ENCODE measurements at places on chromosomes 1 and 21.

GRCh38 chr1:248755517-248755916 lies at the start of gene LYPD8:
TSS of gene LYPD8 (minus strand) at chr1:248755759. CDS start at chr1:248751081, 4,678 bp downstream.
- DNase-seq, result no peak

DNA sequence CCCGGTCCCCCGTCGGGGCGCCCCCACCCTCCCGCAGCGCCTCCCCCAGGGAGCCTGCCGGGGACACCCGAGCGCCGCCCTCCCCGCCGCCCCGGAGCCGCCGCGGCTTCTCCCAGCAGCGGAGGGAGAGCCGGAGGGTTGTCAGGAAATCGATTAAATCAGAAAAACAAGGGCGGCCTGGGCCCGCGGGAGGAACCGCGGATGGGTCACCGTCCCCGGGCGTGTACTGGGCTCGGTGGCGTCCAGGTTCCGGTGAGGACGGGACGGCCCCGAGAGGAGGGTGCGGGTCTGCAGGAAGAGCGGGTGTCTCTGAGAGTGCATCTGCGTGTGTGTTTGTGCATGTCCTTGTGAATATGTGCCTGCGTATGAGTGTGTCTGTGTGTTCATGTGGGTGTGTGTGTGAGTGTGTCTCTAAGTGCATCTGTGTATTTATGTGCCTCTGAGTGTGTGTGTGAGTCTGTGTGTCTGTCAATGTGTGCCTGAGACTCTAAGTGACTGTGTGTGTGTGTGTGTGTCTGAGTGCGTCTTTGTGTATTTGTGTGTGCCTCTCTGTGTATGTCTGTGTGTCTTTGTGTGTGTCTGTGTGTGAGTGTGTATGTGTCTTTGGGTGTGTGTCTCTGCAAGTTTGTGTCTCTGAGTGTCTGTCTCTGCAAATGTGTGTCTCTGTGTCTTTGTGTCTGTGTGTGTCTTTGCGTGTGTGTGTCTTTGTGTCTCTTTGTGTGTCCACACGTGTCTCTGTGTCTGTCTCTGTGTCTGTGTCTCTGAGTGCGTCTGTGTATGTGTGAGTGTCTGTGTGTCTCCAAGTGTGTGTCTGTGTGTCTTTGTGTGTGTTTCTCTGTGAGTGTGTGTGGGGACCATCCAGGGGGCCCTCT lies 1.1 kb downstream of the SPSB1 start:
- peak; percentile 23 for DNase-seq

DNA sequence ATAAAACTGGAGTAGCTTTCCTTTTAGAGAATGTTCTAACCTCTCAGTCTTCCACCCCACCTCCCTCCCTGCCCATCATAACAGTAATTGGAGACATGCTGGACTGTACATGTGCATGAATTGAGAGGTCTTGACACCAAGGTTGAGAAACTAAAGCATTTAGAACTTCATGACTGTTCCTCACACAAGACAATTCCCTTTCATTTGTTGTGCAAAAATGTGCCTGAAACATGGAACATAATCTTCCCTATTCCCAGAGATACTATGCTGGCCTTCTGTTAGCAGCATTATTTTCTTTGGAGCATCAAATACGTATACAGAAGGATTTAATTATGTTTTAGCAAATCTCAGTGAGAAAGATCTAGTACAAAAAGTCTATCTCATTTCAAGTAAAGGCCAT lies 97.5 kb upstream of the KCNE2 start:
- DNase-seq, result no peak

GRCh38 chr1:160308451-160309184 lies 23.7 kb upstream of the PEX19 start:
- no peak for DNase-seq

DNA sequence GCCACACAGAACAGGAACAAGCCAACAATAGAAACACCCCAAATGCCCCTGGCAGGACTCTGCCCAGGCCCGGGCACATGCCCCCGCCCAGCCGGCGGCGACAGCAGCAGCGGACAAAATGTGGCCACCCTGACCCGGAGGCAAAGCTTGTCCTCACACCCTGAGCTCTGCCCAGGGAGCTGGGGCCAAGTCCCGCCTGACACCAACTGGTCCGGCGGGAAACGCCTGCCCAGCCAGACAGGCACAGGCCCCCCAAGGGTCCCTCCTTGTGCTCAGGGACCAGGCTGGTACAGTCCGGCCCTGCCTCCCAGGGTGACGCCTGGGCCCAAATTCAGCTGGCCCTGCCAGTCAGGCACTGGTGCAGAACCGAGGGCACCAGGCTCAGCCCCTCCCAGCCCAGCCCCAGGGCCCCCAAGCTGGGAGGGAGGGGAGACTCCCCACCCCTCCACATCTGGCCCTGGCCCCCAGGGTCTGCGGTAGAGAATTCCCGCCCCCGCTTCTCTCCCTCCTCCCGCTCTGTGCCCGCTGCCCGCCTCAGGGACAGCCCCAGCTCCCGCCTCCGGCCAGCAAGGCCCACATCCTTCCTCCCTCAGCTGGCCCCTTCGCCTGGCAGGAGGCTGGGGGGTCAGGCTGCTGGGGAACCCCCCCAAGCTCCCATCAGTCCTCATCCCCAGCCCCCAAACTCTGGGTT lies 2.0 kb downstream of the AHDC1 start:
- no peak for DNase-seq

- DNase-seq, result peak; percentile 66
Measured at GRCh38 chr1:224623743-224624333, 7.7 kb downstream of the CNIH3 start.

DNA sequence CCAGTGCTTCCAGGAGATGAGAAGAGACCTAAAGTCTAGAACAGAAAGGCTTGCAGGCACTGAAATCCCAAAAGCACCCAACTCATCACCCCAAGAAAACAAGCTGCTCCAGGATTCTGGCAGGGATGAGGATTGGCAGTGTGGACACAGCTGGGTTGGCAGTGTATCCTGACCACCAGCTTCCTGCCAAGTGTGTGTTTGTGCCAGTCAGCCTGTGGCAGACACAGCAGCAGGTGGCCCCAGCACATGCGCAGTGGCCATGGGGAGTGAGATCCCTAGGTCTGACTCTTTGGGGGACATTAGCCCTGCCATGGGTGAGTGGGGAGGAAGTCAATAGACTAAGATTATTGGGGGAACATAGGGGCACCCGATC lies 8.7 kb upstream of the SNAPIN start:
- no peak for DNase-seq

DNA sequence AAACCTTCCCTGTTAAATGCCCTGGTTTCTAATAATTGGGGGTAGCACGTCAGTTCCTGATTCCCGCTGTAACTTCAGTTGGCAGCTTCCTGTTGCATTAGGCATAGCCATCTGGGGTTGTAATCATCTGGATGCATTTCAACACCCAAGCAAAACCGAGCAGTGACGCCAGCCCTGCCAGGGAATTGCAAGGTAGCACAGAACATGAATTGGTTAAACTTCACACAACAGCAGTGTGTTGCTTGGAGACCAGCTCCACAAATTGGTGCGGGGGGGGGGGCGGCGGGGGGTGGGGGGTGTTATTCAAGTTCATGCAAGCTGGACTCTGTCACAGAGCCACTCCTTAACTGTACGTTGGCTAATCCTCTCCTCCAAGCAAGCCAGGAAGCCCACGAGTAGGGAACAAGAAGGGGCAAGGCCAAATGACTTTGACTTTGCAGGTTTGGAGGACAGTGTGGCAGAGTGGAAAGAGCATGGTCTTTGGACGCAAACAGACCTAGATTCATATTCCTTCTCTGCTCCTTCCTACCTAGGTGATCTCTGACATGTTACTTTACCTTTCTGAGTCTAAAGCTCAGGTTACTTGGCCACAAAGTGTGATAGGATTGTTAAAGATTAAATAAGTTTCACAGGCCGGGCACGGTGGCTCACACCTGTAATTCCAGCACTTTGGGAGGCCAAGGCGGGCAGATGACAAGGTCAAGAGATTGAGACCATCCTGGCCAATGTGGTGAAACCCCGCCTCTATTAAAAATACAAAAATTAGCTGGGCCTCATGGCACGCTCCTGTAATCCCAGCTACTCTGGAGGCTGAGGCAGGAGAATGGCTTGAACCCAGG lies 4.7 kb downstream of the LAX1 start:
- DNase-seq, result no peak

DNA sequence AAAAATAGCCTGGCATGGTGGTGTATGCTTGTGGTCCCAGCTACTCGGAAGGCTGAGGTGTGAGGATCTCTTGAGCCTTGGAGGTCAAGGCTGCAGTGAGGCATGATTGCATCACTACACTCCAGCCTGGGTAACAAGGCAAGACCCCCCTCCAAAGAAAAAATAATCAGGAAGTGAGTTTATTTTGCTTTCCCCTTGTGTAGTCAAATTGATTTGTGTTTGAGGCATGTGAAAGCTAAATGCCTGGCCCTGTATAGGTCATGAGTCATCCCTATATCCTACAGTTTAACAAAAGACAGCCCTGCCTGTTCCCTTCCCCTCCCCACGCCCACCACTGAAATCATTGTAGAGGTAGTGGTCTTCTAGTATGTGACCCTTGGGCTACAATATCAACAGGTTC lies 241.4 kb upstream of the JUN start:
- no peak for DNase-seq

DNA sequence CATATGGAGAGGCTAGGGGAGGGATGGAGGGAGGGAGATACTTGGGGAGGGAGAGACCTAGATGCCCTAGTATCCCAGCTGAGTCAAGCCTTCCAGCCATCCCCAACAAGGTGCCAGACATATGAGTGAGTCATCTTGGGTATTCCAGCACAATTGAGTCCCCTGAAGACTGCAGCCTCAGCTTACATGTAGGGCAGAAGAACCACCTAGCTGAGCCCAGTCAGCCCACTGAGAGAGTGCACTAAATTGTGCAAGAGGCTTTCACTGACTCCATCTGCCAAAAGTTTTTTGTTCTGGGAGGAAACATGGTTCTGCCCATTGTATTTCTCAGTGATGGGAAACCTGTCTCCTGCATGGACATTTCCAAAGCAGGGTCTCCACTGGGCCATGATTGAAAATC lies 76.4 kb downstream of the FOXD2 start:
- DNase-seq, result no peak

GRCh38 chr1:30934613-30935012 lies 26.1 kb upstream of the SDC3 start:
- no peak for DNase-seq

DNA sequence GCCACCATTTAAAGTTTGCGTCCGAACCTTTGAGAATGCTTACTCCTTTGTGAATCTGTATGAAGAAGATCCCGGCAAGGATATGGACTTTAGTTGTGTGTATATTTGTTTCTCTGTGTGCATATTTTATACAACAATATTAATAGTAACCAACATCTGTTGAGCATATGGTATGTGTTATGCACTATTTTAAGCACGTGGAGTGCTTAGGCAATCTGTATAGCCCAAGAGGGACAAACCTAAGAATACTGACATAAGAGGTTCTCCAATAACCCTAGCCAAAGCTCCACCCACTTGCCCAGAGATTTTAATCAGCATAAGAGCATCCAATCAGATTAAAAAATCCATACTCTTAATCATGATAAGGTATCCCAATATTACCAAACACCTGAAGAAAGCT lies 92.7 kb downstream of the MAB21L3 start:
- no peak for DNase-seq

DNA sequence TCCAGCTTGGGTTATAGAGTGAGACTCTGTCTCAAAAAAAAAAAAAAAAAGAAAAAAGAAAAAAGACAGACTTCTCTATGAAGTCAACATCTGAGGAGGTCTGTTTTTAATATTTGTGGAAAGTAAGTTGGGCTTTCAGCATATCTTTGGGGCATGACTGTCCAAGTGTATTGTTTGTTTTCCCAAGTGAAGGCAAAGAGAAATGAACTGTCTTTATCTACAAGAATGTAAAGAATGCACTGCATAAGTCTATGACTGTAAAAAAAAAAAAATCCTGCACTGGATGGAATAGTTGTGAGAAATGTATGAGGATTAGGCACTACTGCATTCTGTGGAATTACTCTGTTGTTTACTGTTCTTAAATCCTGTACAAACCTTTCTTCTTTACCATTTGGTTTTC lies 45.6 kb upstream of the TMEM61 start:
- DNase-seq, result no peak

DNA sequence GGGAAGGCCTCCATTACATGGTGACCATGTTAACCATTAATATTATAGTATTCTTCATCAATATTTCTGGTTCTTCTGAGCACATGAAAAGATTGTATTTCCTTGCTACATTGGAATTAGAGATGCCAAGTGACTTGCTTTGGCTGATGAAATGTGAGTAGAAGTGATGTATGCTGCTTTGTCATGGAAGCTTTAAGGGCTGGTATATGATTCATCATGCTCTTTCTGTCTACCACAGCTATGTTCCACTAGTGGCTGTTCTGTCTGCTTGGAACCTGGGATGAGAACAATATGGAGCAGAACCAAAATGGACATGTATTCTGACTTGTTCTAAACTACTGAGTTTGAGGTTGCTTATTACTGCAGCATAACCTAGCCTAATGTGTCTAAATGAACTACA lies 163.3 kb downstream of the TM2D1 start:
- DNase-seq, result no peak

- no peak for DNase-seq
Measured at GRCh38 chr1:23591460-23592208, 32.3 kb upstream of the ID3 start.

DNA sequence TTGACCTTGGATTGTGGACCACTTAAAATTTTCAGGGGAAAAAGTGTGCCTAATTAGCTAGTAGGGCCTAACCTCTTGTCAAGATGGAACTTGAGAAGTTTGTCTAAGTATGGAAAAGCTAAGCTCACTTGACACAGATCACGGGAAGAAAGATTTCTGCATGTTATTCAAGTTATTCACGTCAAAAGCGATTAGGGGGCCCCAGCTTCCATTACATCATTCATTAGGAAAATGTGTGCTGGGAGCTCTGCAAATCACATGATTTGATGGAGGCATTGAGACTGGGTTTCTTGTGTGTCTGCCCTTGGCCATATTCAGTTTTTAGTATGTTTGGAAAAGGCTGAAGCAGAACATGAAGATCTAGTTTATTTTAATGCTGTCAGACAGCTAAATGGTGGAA lies 15.5 kb upstream of the POGZ start:
- no peak for DNase-seq

DNA sequence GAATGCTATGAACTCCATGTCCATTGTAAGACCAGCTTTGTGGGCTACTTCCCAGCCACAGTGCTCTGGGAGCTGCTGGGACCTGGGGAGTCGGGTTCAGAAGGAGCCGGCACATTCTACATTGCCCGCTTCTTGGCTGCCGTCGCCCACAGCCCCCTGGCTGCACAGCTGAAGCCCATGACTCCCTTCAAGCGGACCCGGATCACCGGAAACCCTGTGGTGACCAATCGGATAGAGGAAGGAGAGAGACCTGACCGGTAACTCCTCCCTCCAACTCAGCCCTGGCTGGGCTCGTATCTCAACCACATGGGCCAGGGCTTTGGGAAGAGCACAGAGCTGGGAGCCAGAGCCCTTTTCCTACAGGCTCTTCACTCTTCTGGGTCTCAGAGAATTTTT lies 15.4 kb downstream of the MOV10 start:
- DNase-seq, result no peak

GRCh38 chr1:85330214-85330631 lies 53.8 kb upstream of the BCL10 start:
- DNase-seq, result no peak

- DNase-seq, result no peak
Measured at GRCh38 chr1:149846593-149847466, 52.5 kb upstream of the BOLA1 start.

GRCh38 chr1:214524824-214525223 lies 26.6 kb downstream of the PTPN14 start:
- no peak for DNase-seq
